MV-4-11 (cell line): ENCODE measurements at places on chromosomes 2 and 18.

- no peak for DNase-seq
Observed at GRCh38 chr18:48456838-48457237, 47.7 kb upstream of the ZBTB7C start.

GRCh38 chr2:148022882-148023281 lies 2.0 kb downstream of the MBD5 start:
- DNase-seq = no peak

DNA sequence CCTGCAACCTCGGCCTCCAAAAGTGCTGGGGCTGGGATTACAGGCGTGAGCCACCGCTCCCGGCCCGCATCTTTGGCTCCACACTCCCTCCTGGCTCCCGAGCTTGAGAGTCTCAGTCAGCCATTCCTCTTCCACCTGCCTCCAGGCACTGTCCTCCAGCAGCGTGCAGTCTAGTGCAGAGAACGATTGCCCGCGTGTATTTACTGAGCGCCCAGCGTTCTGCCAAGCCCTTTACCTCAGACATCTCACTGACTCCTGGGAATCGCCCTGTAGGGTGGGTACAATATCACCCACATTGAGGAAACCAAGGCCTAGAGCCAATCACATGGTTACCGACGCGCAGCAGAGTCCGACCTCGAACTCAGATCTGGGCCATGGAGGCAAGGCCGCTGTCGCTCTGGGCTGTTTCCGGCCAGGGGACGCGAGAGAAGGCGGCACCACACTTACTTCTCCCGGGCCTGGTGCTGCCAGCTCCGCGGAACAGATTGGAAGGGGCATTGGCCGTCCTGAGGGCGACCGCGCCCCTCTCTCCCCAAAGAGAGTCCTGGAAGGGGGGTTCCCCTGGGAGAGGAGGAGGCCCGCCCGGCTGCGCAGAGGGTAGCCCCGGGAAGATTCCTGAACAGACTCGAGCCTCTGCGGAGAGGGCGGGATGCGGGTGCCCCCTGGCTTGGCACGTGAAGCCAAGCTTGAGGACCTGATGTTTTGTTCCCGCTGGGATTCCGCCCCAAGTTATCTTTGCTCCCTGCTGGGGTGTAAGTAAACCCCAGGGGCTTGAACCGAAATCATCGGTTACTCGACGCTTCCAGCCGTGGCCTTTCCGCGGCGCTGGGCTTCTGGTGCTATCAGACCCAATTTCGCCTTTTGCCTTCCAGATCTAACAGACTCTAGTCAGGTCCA lies 5.2 kb upstream of the DLX2 start:
- no peak for DNase-seq

GRCh38 chr2:111216811-111217652 lies 96.3 kb downstream of the BCL2L11 start:
- no peak for DNase-seq

GRCh38 chr2:142140434-142140845 lies 9.6 kb upstream of the LRP1B start:
- DNase-seq = no peak

DNA sequence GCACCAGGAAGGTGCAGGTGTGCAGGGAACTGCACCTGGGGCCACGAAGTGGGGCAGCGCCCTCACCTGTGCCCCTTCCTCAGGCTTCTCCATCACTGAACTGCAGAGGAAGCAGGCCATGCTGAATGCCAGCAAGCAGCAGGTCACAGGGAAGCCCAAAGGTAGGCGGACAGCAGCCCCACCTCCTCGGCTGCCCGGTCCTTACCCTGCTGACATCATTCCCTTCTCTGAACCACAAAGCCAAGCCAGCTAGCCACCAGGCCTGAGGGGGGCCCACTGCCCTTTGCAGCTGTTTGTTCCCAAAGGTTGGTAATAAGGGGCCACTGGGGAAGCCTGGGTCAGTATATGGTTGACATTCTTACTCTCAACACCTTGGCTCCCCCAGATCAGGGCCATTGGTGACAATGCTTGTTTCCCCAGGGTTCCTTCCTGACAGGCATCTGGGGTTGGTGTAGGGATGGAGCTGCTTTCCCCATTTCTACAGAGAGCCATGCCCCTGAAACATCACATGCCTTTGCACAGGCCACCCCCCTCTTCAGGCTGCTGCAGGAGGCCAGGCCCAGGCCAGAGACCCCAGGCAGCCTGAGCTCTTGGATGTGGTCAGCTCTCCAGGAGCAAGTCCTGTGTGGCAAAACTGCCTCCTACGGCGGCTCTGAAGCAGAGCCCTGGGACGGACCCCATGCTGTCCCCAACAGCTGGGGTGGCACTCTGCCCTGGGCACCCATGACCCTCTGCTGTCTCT lies 47.8 kb downstream of the FAM168B start:
- DNase-seq = no peak

- no peak for DNase-seq
Observed at GRCh38 chr2:77488141-77488540, 34.0 kb downstream of the LRRTM4 start.

DNA sequence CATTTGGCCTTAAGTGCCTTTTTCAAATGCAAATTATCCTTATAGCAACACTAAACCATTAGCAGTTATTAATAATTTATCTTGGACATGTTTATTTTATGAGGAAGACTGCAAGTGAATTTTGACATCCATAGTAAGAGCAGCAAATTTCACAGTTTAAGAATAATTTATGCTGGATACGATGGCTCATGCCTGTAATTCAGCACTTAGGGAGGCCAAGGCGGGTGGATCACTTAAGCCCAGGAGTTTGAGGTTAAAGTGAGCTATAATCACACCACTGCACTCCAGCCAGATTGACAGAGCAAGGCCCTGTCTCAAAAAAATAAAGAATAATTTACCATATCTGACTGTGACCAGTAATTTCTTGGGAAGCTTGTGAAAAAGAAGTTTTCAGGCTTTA lies 286.2 kb downstream of the TMX3 start:
- no peak for DNase-seq

DNA sequence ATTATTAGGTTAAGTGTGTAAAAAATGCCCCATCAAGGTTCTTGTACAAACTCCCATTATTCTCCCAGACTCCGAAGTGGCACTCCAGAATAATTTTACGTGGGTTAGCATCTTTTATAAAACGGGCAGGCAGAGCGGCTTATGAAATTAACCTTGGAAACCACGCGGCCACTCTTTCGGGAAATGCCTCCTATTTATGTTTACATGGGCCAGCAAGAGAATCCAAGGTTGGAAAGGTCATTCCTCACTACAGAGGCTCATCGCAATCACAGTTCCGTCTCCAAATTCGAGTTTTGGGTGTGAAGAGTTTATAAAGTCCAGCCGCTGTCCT lies 1.2 kb upstream of the IMPA2 start:
- DNase-seq = peak; percentile 48

DNA sequence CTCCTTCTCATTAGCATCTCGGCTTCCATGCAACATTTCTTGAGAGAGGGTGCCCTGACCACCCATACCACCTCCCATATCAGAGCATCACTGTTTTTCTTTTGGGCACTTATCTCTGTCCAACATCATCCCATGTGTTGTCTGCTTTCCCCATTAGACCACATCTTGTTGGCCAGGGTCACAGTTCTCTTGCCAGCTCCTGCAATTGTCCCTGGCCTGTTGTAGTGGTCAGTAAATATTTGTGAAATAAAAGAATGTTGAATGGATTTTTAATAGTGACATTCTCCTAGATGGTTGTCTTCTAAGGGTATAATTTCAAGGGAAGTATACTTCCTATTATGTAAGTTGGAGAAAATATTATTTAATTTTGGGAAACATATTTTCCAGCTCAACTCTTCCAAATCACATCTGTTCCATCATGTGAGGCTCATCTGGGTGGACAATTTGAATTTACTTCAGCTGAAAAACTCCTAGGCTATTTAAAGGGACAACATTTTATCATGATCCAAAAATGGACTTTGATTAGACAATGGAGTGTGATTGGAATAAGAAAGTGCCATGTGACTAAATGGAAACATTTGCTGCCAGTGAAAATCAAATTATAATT lies 83.0 kb downstream of the MOGAT1 start:
- no peak for DNase-seq

- DNase-seq = peak; percentile 91
Observed at GRCh38 chr2:151297882-151298281, 8.4 kb upstream of the NMI start.

DNA sequence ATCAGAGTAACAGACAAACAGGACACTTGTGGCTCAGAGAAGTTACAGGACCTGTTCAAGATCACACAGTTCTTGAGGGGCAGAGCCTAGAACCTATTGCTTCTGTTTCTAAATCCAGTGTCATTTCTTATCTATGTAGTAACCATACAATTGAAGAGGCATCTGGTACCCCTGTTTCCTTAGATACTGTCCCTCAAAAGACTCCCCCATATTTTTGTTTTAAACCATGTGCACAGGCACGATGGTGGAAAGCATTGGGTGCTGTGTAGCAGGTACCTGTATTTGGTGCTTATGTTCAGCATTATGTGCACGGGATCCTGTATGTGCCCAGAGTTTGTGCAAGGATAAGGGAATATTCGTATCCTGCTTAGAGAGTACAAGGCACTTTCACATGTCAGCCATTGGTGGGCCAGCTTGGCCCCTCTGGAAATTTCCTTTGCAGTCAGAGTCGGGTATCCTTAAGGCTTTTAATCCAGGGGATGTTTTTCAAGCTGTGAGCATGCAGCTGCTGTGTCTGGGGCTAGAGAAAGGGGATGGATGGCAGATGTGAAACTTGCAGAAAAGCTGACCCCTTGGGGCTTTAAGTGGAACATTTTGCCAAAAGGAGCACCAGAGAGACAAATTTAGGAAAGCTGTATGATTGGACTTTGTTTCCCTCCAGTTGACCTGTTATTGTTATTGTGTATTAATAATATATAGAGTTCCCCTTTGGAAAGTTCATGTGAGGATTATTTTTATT lies 2.1 kb downstream of the LBH start:
- no peak for DNase-seq

GRCh38 chr2:196331143-196331542 lies 159.8 kb upstream of the STK17B start:
- DNase-seq = no peak

- DNase-seq = peak; percentile 0
Observed at GRCh38 chr2:210442457-210442856, 34.1 kb downstream of the LANCL1 start.

GRCh38 chr2:96768083-96768561 lies 7.4 kb downstream of the CNNM4 start:
- DNase-seq = no peak

- no peak for DNase-seq
Observed at GRCh38 chr2:3958465-3958864, 255.1 kb downstream of the DCDC2C start.

GRCh38 chr2:10289891-10290290 lies 12.8 kb upstream of the HPCAL1 start:
- DNase-seq = no peak

- no peak for DNase-seq
Observed at GRCh38 chr2:182057002-182057401, 71.3 kb downstream of the PPP1R1C start.

GRCh38 chr2:23626701-23627230 lies 241.8 kb downstream of the KLHL29 start:
- DNase-seq = no peak

GRCh38 chr2:116511426-116511825 lies 1303.1 kb upstream of the DDX18 start:
- no peak for DNase-seq

DNA sequence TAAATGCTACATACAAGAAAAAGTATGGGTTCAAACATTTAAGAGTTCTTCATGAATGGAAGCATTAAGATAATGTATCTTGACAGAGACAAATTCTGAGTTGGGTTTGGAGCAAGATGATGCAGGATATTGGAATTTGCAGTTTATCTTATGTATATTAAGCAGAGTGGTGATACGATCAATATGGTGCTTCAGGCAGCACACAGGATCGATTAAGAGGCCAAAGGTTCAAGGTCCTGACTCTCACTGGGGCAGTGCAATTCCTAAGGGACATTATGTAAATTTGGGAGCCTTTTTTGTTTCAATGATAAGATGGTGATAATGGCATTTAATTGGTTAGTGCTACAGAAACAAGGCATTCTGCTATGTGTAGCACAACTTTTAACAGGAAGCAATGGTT lies 381.9 kb downstream of the KCNJ3 start:
- no peak for DNase-seq

GRCh38 chr2:181178130-181178529 lies 197.7 kb downstream of the UBE2E3 start:
- DNase-seq = no peak
